ENCODE measurements at places on chromosomes 2 and 18. TPM values are rescaled to one million over a fixed set of nuclear protein-coding genes. Genes with fewer than 3 reads are reported as not detected.

DNA sequence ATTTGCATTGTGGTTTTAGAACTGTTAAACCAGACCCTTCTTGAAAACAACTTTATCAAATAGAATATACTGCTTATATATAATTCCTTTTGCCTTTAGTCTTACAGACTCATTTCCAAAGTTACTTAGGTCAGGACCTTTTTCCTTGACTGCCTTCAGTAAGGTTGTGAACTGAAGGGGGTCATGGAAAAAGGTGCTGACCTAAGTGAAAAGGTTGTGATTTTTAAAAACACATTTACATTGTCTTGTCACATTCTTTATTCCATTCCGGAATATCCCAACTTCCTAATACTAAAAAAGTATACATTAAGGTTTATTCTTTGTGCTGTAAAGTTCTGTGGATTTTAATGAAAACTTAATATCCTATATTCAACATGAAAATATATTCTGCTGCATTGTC is 581.4 kb downstream of the SOCS6 start:
- ATAC-seq = no peak

Gene STK17B
- total RNA-seq = 190 TPM

DNA sequence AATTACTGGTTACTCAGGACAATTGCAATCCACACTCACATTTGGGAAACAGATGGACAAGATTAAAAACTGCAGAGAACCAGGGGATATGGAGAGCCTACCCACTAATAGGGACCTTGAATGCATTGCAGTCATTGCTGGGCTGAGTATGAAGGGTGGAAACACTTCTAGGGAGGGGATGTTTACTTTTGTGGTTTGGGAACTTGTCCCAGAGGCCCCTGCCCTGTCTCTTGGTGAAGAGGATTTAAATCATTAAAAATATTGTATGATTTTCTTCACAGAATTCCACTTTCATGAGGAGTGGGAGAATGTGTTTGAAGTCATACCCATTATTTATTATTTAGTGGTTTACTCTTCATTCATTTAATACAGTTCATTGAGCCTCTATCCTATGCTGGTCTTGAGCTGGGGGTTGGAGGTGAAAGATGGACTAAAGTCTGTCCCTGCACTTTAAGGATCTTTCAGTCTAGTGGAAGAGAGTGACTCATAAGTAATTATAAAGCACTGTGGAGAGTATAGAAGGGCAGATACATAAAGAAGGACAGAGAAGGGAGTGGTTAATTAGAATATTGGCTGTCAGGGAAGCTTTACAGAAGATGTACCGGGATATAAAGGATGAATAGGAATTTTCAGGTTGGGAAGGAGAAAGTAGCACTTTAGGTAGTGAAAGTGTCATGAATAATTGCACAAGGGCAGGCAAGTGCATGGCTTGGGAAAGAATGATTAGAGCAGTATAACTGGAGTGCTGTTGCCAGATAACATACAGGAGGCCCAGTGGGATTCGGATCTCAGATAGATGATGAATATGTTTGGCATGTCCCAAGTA is 313.4 kb downstream of the LPIN1 start:
- ATAC-seq = no peak

Gene POTEC
- 0.04 TPM for total RNA-seq

DNA sequence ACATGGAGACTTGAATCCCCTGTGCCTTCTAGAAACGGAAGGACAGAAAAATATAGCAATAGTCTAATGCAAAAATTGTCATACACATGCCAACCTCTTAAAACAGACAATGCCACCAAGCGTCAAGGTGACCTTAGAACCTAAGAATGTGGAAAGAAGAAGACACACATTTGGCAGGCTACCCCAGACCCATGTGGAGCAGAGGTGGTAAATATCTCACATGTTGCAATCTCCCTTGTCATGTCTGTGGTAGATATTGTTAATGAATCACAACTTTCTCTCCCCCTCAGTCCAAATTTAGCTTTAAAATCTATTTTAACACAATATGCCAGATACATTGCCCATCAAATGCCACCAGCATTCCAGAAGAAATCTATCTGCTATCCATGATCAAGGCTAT is 137.4 kb downstream of the HNMT start:
- no peak for ATAC-seq

Gene GALNT5
- total RNA-seq = 0.08 TPM

DNA sequence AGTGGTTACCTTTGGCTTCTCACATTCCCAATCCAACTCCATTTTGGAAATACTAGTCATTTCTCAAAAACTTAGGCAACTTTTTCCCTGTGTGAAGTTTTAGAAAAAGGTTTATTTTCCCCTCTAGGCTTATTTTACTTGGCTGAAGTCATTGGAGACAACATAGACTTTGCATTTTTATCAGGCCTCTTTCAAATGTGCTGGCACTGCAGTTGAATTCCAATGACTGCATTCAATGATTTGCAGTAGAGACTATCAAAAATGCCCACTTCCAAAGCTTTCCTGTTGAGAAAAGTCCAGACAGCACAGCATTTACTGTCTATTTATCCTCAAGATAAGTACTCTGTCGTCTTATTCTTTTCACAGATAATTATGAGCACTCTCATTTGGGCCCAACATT is 70.1 kb downstream of the ONECUT2 start:
- ATAC-seq = no peak

Data from activated T-helper 17 cell treated with anti-CD3 and anti-CD28 coated beads, Interleukin-2, amount 50 U/mL, for 72 hours (primary cell).